ENCODE measurements at places on chromosomes 12 and 14.

DNA sequence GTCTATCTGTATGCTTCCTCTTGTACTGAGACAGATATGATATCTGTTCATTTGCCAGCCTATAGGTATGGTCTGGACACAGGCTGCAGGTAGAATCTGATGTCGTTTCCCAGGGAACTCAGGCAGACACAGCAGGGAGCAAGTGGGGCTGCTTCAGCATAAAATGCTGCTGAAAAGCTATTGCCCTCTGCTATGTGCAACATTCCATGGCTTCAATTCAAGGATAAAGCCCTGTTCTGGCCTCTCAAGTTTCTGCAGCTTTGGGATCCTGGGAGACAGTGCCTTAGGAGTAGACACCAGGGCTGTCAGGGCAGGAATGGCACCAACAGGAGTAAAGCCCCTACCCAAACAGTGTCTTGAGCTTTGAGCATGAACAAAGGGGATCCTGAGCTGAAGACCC is 173.5 kb downstream of the SLC41A2 start:
- no peak for DNase-seq

DNA sequence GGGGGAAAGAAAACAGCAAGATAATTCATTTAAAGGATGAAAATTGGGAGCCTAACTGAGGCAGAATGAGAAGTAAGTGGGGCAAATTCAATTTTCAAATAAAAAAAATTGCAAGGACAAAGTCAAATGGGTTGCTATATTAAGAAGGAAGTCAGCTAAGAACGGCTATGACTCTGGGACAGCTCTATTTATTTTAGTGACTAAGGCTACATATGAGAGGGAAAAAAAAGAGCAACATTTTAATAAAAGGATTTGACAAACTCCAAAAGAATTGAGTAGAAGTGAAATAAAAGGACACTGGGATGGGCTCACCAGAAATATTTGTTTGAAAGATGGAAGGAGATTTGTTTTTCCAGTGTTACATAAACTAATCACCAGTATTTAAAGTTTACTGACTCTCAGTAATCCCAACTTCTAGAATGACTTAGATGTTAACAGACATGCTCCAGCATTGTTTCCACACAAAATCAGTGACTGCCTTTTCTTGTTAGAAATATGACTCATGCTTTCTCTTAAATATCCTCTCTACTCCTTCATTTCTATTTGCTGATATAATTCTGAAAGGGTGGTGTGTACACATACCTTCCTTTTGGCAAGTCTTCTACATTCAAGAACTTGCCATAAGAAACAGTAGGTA is 198.5 kb downstream of the SLC25A21 start:
- DNase-seq, result no peak

- DNase-seq, result no peak
These were observed 32.3 kb upstream of the PTCSC3 start for GRCh38 chr14:36208690-36209278.

DNA sequence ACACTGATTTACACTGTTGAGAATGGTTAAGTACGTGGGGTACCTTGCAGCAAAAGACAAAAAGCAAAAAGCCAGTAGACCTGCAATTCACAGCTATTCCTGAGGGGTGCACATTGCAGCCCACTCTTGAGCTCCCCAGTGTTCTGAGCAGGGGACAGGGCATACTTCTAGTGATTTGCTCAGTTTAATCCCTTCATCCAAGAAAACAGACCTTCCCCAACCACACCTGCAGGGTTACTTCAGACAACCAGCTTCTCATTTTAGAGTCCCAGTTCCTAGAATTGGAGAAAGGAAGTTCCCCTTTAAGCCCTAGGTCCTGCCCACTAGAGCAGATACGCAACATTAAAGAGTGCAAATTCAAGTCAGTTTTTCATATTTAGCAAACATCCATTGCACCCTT is 3.6 kb upstream of the WSB2 start:
- DNase-seq, result no peak

DNA sequence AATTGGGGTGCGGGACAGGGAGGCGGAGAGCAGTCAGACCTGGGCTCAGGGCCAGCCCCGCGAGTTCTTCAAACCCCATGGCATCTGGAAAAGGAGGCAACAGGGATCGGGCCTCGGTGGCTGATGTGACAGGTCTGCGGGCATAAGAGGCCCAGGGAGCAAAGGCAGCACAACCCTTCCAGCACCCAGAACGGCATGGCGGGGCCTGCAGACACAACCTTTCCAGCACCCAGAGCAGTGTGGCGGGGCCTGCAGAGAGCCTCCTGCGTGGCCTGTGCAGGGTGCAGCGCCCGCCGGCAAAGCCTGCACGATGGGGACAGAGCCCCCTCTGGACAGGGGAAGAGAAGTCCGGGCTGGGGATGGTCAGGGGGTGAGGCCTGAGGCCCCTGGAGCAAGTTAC is 26.2 kb upstream of the TRAF3 start:
- DNase-seq, result no peak
